ENCODE measurements at places on chromosomes 6 and 20. TPM values are rescaled to one million over a fixed set of nuclear protein-coding genes. Genes with fewer than 3 reads are reported as not detected.
A peak's percentile ranks its signal among the peaks of the same experiment; 100 is the strongest.

C6orf132 gene
- total RNA-seq, result 22.4 TPM

NAA20 gene
- 34.0 TPM for total RNA-seq

TRAPPC3L gene
- total RNA-seq, result 1.7 TPM

SLC2A10 gene
- 23.8 TPM for total RNA-seq

OR2H1 gene
- not detected for total RNA-seq

YTHDF1 gene
- 49.3 TPM for total RNA-seq

SMOC2 gene
- 4.8 TPM for total RNA-seq

MYLK2 gene
- 0.27 TPM for total RNA-seq

NEU1 gene
- 24.7 TPM for total RNA-seq

TIAM2 gene
- total RNA-seq, result 14.4 TPM

OR12D3 gene
- total RNA-seq, result not detected

ENPP3 gene
- 0.89 TPM for total RNA-seq

DNA sequence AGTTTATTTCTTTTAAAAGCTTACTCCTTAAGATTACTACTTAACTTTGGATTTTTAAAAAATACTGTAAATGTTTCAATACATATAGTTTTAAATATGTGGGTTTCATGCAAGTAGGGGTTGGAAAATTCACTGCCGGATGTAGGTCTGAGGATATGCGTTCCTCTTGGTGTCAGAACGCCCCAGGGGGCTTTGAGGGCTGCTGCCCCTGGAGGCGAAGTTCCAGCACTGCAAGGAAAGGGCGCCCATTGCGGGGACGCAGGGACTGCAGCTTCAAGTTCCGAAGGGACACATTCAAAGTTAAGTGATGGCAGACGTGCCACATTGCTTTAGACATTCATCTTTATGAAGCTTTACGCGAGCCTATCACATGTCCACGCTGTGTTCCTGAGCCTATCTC, 152.9 kb downstream of the SOD2 start:
- no peak for DNase-seq

GRCh38 chr20:46040902-46041535, 12.0 kb downstream of the SLC12A5 start:
- peak; percentile 65 for DNase-seq

- DNase-seq, result no peak
These were observed 365.1 kb downstream of the ZFAND3 start for GRCh38 chr6:38184585-38185080.

- no peak for DNase-seq
These were observed 7.0 kb downstream of the UQCC1 start for GRCh38 chr20:35404614-35405259.

DNA sequence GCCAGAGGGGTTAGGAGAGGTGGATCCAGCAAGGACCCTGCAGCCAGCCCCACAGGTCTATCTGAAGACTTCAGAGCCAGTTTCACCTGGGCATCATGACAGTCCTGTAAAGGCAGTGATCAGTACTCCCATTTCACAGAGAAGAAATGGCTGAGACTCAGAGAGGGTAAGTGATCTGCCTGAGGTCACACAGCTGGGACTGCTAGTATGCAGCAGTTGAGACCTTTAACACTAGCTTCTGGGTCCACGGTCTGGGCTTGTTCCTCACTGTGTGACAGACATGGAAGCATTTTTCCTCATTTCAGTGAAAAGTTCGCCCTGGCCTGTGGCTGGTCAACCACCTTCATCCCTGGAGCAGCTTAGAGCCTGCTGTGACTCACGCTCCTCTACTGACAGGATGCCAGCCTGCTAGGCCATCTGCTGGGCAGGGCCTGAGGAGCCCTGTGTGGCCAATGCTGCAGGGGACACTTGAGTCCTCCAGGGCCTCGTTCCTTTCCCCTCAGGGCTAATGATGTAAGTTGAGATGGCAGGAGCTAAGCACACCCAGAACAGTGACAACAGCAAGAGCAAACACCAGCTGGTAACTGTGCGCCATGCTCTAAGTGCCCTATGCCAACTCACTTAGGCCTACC, 192.0 kb downstream of the LRFN2 start:
- peak; percentile 26 for DNase-seq

DNA sequence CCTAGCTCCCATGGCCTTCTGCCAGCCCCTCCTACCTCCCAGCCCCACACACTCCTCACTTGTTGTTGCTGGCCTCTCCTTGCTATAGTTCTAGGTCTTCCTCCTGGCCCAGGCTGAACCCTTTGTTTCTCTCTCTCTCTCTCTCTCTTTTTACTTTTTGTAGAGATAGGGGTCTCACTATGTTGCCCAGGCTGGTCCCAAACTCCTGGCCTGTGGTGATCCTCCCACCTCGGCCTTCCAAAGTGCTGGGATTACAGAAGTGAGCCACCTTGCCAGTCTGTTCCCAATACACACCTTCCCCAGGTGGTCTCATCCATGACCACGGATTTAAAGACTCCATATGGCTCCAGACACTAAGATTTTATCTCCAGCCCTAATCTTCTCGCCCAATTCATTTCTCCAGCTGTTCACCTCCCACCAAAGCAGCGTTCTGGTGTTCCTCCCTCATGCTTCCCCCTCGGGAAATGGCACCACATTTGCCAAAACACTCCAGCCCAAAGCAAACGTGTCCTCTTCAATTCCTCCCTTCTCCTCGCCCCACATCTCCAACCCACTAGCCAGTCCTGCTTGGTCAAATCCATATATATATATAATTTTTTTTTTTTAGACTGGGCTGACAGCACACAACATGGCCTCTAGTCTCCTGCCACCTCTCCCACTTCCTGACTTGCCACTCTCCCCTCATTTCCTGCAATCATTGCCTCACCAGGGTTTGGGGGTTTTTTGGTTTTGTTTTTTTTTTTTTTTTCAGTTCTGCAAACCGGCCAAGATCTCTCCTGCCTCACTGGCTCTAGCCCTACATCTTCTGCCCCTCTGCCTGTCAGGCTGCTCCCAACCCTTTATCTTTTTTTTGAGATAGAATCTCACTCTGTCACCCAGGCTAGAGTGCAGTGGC, 104.4 kb downstream of the NCR2 start:
- no peak for DNase-seq

GRCh38 chr20:54004445-54004844, 65.9 kb downstream of the BCAS1 start:
- no peak for DNase-seq

GRCh38 chr6:112037783-112038216, 16.1 kb upstream of the CCN6 start:
- DNase-seq, result no peak

GRCh38 chr20:35492352-35492751, 37.0 kb downstream of the CEP250 start:
- DNase-seq, result no peak

DNA sequence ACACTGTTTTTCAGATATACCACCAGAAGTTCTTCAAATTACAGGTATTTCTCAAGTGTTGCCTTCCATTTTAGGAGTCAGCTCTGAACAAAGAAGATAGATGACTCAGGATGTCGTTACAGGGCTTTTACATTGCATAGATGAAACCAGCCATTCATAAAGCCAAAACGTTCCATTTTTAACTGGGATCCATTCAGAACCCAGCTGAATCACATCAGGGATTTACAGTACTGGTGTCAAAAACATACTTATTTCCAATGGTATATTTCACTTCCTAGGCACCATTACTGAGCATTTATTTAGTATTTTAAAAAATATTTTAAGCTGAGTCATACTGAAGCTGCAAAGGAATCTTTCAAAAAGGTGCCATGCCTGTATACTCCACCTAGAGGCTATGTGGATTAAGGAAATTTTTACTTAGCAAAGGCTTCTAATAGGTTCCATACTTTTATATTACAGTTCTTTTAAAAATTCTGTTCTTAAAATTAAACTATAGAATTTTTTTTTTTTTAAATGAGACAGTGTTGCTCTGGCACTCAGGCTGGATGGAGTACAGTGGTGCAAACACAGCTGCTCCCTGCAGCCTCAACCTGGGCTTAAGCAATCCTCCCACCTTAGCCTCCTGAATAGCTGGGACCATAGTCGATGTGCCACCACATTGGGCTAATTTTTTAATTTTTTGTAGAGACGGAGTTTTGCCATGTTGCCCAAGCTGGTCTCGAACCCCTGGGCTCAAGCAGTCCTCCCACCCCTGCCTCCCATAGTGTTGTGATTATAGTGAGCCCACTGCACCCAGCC, 2.6 kb downstream of the ASF1A start:
- DNase-seq, result no peak

- DNase-seq, result peak; percentile 34
These were observed 101.6 kb upstream of the FRMD1 start for GRCh38 chr6:168180548-168181011.

DNA sequence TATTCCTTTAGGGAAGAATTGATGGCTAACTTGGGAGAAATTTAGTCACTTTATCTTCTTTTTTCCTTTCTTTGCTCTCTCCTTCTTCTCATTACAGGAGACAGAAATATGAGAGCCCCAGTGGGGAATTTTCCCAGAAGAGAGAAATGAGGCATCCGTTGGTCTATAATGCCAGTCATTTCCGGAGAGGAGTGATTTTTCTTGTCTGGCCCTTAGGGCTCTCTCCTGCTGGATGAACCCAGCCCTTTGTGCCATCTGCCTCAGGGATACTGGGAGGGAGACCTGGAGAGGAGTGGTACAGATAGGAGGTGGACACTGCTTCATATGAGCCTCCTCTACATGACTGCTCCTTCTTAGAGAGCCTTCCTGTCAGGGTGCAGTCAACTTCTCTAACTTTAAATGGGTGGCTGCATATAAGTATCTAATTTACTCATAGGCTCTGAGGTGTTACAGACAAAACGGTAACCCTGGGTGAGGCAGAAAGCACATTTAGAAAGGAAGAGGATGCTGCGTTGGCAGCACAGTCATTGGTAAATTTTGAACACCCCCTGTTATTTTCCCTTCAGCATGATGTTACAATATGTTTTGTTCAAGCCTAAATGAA, 21.9 kb downstream of the RIMS1 start:
- DNase-seq, result no peak

DNA sequence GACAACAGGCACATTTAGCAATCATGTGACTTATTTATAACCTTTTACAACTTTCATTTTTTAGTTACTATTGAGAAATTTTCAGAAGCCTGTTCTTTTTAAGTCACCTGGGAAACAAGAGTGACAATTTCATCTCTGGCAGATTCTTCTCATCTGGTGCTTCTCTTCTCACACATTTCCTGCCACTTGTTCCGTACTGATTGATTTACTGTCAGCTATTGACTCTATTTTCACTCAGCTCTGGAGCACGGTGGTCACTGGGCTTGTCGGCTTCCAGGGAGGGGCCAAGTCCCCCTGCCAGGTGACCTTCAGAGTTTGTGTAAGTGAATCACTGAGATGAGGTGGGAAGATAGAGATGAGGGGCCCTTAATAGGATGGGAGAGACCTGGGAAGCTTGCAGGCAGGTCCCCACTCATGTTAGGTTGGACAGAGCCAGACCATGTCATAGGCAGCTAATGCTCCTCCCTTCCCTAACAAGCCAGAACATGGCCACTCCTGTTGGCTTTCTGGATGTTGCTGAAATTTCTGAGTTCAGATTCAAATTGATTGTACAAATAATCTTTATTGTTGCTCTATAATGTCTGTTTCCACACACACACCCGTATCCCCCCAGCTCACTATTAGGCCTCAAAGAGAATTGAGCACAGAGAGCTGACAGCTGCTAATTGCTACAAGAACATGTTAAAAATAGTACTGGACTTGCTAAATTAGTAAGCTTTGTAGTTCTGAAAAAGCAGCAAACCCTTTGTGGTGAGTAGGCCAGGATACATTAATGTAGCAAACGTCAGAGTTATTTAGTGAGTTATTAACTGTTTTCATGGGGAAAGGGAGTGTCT, 13.3 kb downstream of the DUSP22 start:
- no peak for DNase-seq

- no peak for DNase-seq
These were observed 825.5 kb upstream of the MANEA start for GRCh38 chr6:94751641-94752329.

GRCh38 chr6:24009319-24009718, 116.7 kb upstream of the NRSN1 start:
- DNase-seq, result no peak

DNA sequence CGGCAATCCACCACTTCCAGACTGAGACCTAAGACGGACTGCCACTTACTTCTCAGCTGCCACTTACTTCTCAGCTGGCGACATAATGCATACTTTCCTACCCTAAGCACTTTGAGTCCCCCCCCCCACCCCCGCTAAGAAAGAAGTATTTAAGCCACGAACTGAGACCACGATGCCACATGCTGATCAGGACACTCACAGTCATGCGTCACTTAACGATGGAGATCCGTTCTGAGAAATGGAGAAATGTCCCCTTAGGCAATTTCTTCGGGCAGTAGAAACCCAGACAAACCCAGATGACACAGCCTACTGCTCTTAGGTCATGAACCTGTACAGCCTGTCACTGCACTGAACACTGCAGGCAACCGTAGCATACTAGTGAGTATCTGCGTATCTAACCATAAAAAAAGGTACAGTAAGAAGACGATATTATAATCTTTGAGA, 690 bp downstream of the IFNGR1 start:
- DNase-seq, result no peak

DNA sequence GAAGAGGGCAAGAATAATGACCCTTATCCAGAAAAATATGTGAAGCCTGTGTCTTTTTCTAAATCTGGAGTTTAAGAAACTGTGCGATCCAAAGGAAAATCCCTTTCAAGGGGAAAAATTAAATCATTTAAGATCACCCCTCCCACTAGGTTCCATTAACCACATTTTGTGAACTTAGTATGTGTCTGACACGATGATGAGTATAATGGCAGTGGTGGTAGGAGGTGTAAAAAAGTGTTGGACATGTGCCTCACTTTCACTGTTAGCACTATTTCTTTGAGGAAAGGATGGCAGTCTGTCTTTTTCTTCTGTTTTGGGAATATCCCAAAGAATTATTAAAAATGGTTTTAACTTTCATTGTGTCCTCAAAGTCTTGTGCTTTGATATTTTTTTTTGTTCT, 392.3 kb upstream of the CITED2 start:
- no peak for DNase-seq

DNA sequence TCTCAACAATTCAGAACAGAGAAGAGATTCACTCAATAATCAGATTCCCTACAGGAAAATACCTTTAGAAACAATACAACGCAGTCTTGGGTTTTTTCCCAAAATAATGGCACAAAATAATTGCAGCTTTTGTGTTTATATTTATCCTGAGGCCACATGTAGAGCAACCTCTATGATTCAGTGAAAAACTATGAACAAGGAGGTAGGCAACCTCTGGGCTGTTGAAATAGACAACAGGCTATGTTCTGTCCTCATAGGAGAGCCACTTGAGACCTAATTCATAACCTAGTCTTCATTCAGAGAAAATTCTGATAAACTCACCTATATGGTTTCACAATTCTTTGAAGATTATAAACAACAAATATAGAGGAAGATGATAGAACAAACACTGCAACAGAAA, 118.3 kb downstream of the KHDC1L start:
- DNase-seq, result no peak

All from mesothelial cell of epicardium (in vitro differentiated cells).